ENCODE measurements at places on chromosomes 5 and 9.

- DNase-seq, result no peak
Observed at GRCh38 chr5:13558408-13558807, 386.1 kb downstream of the DNAH5 start.

- DNase-seq, result no peak
Observed at GRCh38 chr5:154386952-154387629, 58.7 kb upstream of the SAP30L start.

GRCh38 chr9:886886-887285 lies 45.4 kb downstream of the DMRT1 start:
- no peak for DNase-seq

DNA sequence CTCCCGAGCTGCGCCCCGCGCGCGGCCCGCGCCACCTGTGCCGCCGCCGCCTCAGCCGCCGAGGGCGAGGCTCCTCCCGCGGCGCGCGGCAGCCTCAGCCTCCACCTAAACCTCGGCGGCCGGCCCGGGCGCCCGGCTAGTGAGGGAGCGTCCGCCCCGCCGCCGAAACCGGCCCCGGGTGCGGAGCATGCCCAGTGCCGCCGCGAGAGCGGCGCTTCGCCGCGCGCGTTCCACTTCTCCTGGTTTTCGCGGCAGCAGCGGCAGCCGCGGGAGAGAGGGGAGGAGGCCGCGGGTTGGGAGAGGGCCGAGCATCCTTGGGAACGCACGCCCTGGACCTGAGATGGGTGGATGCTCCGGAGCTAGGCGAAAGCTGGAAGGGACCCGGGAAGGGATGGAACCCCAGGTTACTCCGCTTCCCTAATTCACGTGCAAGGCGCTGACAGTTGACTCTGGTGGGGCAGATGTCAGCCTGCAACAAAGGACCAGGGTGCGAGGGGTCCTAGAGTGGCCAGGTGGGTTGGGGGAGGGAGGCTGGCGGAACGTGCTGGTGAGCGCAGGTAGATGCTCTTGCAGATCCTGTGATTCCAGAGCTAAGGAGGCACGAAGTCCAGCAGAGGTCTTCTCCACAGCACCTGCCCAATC lies at the start of gene CTNND2:
CTNND2 (minus strand) TSS at position 182 of the 642 bp plus-strand sequence. CDS start 593 bp downstream, outside the sequence.
- DNase-seq, result peak; percentile 24

DNA sequence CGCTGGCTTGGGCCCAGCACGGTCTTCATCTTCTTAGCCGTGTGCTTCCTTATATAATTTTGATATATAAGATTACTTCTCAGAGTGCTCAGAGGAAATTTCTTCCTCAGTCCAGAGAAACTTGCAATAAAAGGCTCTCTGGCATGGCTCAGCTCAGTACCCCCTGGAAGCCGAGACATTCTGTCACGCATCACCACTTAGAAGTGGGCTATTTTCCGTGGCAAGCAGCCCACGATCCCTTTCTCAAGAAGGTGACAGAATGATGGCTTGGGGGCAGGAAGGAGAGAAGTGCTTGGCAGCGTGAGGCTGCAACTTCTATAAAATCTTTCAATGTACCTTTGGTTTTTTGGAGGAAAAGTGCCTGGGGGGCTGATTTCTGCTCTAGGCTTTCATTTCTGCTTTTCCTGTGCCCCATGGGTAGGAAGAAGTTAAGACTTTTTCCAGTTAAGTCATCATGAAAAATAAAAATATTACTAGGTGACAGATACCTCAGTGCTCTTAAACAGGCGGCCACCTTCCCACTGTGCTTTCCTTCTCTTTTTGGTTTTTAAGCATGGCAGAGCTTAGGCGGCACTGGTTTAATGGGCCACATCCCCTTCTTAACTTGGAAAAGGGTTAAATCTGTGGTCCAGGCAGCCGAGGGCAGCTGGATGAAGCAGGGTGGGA lies 104.6 kb downstream of the MVB12B start:
- DNase-seq, result no peak

DNA sequence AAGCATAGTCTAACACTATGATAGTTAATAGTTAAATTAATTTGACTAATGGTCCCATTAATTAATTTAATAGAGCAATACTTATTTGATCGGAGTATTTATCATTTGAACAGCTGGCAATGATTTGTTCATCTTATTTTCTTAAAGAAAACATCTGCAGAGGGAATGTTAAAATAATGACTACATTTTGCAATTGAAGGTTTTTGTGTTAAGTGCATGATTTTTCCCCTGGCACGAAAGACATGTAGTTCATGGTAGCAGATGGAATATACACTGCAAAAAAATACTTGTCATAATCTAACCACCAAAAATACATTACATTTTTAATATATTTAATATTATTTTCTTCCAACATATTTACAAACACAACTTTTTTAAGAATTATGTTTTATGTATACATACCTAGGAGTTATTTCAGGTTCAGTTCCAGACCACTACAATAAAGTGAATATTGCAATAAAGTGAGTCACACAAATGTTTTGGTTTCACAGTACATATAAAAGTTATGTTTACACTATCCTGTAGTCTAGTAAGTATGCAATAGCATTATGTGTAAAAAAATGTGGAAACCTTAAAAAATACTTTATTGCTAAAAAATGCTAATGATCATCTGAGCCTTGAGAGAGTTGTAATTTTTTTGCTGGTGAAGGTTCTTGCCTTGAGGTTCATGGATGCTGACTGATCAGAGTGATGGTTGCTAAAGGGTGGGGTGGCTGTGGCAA lies 292.6 kb upstream of the DAB2 start:
- DNase-seq, result no peak

GRCh38 chr5:172646716-172647285 lies 5.7 kb downstream of the NEURL1B start:
- peak; percentile 31 for DNase-seq

- DNase-seq, result peak; percentile 19
Observed at GRCh38 chr5:113447498-113448050, 12.8 kb upstream of the TSSK1B start.

DNA sequence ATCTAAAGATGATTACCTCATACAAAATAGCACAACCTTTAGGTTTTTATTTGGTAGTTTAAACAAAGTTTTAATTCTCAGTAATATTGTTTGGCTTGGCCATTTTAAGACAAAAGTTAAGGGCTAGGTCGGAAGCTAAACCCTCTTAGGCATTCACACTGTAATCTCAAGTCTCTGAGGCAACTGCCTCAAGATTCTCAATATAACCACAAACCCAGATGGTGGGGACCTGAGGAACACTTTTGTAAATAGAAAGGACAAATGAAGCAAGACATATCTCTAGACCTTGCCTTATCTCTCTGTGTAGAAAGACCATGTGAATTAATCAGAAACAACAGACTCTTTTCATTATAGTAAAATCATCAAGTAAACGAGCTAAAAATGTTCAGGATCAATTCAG lies 500.2 kb upstream of the CDH6 start:
- no peak for DNase-seq

- peak; percentile 46 for DNase-seq
Observed at GRCh38 chr5:56816546-56817081, 1.3 kb downstream of the MAP3K1 start.

DNA sequence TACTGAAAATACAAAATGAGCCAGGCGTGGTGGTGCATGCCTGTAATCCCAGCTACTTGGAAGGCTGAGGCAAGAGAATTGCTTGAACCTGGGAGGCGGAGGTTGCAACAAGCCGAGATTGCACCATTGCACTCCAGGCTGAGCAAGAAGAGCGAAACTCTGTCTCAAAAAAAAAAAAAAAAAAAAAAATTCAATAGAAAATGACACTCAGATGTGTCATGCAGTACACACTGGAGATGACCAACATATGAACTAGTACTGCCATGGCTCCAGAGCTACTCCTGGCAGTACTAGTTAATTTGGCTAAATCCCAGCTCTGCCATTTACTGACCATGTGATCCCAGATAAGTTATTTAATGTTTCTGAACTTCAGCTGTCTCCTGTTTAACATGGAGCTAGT lies 7.3 kb downstream of the ATOX1 start:
- no peak for DNase-seq

GRCh38 chr9:73143711-73144328 lies 7.8 kb upstream of the ANXA1 start:
- DNase-seq, result peak; percentile 73

DNA sequence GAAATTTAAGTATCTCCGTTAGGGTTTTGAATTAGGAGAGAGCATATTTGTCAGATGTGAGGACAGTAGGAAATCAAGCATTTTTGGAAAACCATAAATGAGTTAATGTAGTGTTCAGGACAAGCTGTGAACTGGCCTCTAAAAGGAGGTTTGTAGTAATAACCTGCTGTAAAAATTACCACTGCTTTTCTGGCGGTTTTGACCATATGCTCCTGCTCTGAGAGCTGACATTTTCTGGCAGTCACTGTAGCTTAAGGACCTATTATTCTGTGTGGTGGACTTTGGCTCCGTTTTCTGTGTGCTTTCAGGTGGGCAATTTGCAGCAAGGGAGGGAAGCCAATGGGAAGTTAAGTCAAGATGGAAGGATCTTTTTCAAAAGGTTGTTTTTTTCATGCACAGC lies 111.1 kb downstream of the SGCD start:
- DNase-seq, result no peak

GRCh38 chr5:127079994-127080491 lies 6.7 kb upstream of the C5orf63 start:
- DNase-seq, result no peak

GRCh38 chr9:5440426-5440825 lies 2.7 kb upstream of the PLGRKT start:
- no peak for DNase-seq

- DNase-seq, result peak; percentile 71
Observed at GRCh38 chr9:122125158-122125508, 32.0 kb upstream of the TTLL11 start.

DNA sequence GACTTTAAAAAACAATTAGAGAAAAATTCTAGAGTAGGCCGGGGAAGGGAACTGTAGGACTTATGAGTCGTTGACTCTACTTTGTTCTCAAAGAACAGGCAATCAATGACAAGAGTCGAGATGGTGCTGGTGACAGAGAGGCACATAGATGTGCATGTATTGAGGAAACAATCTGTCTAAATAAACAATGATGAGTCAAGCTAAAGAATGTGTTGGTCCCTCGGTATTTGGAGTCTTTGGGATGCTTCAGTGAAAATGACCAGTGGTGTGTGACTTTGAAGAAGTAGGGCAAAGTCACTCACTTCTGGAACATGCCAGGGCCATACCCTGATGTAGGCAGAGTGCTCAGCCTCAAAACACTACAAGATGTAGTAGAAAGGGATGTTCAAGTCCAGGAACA lies 288.1 kb upstream of the PANK3 start:
- no peak for DNase-seq

DNA sequence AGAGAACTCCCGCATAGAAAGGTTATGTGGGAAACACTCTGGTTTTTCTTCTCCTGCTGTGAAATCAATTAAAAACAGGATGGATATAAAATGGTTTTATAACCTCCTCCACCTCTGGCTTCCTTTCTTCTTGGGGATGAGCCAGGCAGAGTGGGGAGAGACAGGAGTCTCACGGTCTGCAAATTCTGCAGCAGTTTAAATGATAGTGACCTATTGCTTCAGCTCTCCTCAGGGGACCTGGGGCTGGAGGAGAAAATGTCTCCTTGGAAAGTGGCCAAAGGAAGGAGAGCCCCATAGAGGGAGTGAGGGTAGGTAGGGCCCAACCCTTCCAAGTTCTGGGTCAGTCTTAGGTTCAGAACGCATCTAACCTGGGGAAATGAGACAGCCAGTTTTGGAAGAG lies 118.8 kb downstream of the MTX3 start:
- DNase-seq, result no peak

DNA sequence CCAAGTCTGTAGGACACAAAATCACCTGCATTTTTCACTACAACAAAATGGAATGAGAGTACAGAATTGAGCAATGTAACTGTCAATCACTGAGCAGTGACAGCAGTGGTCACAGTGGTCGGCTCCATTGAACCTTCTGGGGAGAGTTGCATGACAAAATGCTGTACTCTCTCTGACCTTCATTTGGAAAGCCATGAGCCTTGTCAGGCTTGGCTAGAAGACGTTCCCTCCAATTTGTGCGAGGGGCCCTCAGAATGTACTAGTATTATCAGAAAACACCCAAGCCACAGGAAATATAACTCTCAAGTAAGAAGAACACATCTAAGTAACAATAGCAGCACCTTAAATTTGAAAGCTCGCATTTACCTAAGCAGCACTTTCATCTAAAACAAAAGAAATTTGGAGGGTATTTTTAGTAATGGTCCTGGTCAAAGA lies 425.6 kb upstream of the MEF2C start:
- no peak for DNase-seq

DNA sequence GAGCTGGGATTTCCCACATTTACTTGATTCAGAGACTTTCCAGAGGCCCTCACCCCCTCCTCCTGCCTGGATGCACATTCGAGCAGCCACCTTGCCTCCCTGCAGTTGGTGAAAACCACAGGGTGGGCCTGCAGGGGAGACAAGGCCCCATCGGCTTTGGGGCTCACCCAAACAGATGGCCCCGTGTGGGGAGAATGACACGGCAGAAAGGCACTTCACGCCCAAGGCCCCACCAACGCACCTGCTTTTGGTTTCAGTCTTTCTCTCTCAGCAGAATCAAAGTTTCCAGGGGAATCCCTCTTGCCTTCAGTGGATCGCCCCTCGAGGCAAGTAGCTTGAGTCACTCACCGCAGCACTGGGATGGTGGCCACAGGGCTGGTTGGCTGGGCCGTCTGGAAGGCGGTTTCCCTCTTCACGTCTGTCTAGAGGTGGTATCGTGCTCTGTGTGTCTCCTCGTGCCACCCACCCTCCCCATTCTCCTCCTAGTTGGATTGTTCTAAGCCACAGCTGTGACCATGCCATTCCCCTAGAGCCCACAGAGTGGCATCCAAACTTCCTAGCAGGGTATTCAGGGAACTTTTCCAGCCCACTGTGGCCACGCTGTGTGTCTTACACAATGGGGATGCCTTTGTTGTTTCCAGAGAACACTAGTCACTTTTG lies 31.8 kb downstream of the SEC61B start:
- DNase-seq, result no peak

DNA sequence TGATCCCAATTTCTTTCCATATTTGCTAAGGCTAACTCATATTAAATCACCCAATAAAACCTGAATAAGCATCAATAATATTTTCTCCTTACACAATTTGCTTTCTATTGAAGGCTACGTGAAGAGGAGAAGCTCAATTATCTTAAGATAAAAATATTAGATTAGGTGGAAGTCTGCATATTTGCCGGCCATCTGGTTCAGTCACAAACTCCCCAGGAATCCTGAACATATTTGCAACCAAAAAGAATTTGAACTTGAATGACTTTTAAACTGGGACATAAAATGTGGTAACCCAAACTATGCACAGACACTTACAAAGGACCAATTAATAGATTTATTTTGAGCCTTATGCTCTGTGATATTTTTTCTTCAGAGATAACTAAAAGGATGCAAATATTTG lies 92.3 kb downstream of the HAPLN1 start:
- DNase-seq, result no peak

GRCh38 chr9:8491563-8491962 lies 692.0 kb upstream of the DMAC1 start:
- DNase-seq, result no peak

DNA sequence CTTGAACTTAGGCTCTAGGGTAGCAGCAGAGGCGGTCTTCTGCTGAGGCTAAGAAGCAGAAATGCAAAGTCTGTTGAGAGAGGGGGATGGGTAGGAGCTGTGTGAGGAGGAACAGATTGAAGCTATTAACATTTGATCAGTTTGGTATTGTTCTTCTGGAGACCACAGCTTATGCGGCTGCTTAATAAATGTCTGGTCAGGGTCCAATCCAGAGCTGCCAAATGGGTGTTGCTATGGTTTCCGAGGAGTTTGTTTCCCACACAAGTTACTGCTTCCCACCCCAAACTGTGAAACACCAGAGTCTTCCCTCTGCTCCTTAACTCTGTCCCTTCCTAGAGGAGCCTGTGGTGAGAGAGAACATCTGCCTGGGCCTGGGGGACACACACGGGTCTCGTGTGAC lies 142.2 kb upstream of the KLF4 start:
- no peak for DNase-seq

- DNase-seq, result no peak
Observed at GRCh38 chr5:25539536-25539935, 894.8 kb upstream of the CDH10 start.

- DNase-seq, result no peak
Observed at GRCh38 chr9:98281281-98281680, 25.8 kb upstream of the TBC1D2 start.
